Activated gamma-delta T cell (primary cell): ENCODE measurements at places on chromosomes 5 and 9.

DNA sequence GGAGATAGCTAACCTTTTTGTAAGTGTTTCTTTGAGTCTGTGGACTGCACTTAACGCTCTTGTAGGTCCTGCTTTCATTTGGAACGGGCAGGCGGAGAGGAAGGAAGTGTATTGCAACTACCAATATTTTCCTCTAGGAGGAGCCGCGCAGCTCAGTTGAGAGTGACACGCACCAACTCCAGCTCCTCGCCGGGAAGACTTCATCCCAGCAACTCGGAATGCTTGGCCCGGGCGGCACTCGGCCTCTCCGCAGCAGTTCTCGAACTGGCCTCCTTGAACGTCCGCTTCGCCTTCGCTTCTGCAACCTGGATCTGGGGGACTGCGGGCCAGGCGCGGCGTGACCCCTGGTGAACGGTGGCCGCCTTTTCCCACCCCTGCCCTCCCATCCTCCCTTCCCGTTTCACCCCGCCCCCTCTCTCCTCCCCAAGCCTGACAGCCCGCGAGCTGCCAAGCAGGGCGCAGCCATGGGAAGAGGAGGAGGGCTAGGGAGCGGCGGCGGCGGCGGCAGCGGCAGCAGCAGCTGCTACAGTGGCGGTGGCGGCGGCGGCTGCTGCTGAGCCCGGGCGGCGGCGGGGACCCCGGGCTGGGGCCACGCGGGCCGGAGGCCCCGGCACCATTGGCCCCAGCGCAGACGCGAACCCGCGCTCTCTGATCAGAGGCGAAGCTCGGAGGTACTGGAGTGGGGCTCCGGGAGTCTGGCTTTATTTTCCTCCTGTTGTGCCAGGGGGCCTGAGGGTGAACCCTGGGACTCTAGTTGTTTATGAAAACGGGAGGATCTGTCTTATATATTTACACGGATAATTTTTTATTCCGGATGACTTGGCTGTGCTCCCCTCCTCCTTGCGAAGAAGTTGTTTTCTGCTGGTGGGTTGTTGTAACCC is at the start of gene GHR:
GHR (plus strand) TSS at position 155 of the 881 bp plus-strand sequence. CDS start 142,436 bp downstream, outside the sequence.
- DNase-seq = no peak

DNA sequence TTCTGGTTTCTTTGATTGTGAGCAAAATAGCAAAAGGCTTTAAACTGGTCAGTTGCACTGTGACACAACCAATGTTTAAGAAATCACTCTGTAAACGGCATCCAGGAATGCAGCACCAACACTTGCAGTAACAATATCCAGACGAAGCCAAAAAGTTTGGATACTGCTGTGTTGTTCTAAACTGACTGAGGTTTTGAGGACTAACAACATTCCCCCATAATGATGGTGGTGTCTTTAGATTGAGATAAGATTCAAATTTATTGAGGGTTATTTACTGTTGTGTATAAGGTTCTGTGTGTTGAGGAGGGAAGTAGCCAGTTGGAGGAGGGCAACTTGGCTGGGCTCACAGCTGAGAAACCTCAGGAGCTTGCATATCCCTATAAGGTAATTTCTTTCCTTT is 353.6 kb downstream of the BNC2 start:
- no peak for DNase-seq

GRCh38 chr9:95605101-95605500 is 88.3 kb upstream of the PTCH1 start:
- DNase-seq = no peak

DNA sequence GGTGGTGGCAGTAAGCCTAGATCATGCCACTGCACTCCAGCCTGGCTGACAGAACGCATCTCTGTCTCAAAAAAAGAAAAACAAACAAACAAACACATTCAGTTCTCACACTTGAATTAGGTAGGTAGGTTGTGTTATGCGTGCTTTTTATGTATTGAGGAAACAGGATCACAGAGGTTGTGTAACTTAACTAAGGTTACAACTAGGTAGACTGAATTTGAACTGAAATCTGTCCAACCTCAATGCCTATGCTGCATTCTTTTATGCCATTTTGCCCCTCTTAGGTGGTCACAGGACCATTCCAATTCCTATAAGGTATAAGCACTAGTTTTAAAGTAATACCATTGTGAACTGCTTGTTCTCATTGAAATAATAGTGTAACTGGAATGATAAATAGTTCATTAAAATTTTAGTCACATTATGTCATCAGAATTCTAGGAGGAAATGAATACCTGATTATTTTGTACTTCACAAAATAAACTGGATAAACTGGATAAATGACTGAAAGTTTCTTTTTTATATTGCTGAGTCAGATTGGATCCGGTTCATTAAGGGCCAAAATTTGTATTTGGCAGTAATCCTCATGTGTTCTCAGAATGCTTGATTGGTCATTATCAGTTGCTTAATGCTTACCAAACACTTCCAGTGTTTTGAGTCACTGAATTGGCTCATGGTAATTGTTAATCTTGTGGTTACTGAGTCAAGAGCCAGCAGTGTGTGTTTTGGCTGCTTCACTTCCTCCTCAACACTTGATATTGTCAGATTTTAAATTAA is 7.1 kb downstream of the UBAP1 start:
- DNase-seq = no peak

- DNase-seq = no peak
Observed at GRCh38 chr5:80346055-80346454, 26.3 kb downstream of the SPZ1 start.

- no peak for DNase-seq
Observed at GRCh38 chr5:92206681-92207080, 823.6 kb upstream of the ARRDC3 start.

GRCh38 chr5:30108051-30108450 is 1085.4 kb upstream of the CDH6 start:
- DNase-seq = no peak

GRCh38 chr5:10673407-10673806 is 87.6 kb downstream of the DAP start:
- DNase-seq = no peak

DNA sequence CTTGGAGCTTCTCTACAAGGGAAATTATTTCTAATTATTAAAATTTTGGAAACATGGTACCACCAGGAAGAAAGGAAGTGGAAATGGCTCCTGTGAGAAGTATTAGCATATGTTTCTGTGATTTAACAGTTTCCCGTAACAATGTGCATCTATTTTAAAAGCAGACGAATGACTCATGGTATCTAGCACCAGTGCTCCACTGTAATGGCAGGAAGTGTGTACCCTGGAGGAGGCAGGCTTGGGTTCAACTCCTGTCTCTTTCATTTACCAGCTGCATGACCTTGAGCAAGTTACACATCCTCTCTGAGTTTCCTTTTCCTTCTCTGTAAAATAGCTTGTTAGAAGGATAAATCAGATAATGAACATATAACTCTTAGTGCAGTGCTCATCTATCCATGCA is 41.0 kb upstream of the ANGPTL2 start:
- DNase-seq = no peak

DNA sequence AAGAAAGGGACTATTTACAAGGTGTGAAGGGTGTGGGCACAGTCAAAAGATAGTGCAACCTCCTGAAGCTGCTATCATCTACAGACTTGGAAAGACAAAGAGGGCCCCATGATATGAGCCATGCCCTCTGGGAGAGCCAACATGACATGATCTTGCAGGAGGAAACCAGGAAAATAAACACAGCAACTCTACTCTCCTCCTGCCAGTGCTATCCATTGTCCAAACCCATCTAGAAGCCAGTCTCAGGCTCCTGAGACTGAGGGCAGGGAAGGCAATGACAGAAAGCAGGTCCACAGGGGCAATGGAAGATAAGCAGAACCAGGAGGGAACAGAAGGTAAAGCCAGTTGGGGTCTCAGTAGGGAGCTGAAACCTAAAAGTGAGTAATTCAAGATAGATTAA is 37.1 kb downstream of the PLPP1 start:
- no peak for DNase-seq

DNA sequence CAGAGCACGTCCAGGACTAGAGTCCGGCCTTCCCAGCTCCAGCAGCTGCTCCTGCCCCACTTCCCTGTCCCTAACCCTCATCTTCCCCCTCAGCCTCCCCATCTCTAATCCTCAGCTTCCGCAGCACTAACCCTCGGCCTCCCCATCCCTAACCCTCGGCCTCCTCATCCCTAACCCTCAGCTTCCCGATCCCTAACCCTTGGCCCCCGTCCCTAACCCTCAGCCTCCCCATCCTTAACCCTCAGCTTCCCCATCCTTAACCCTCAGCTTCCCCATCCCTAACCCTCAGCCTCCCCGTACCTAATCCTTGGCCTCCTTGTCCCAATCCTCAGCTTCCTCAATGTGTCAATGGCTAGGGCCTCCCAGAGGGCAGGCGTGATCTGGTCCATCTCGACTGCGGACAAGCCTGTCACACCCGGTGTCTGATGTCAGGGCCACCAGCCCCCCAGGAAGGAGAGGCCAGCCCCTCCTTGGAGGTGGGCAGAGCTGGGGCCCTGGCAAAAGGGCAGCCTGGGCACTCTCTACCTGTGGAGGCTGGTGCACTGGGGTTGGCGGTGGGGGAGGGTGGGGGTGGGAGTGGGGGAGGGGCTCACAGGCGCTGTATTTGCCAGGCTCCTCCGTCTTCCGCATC is 1.4 kb downstream of the OBP2B start:
- DNase-seq = no peak

GRCh38 chr9:89591274-89592212 is 13.3 kb upstream of the GADD45G start:
- DNase-seq = no peak

- no peak for DNase-seq
Observed at GRCh38 chr5:172664018-172664417, 23.0 kb downstream of the NEURL1B start.

- no peak for DNase-seq
Observed at GRCh38 chr9:125750627-125751011, 3.4 kb downstream of the PBX3 start.

DNA sequence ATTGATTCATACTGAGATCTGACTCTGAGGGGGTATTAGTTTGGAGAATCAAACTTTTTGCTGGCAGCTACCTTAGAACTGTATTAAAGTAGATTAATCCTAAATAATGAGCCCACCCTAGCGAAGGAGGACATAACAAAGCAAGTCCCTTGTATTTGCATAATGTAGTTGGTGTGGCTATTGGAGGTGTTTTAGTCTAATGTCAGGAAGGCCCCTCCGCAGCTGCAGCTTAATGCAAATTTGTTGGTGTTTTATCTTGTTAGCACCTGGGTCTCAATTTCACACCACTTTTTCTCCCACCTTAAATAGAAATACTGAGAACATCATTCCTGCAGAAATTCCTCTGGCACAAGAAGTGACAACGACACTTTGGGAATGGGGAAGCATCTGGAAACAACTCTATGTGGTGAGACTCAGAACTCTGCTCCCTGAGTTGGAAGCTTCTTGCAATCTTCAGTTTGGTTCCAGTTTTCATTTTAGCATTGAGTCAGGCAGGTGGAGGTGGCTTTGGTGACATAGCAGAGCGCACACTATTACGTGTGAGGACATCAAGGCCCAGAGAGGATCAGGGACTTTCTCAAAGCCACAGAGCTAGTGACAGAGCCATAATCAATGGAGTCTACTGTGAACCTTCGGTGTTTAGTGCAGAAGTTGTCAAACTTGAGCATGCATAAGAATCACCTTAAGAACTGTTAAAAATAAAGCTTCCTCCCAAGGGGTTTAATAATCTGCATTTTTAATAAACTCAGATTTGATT is 33.9 kb downstream of the DOCK2 start:
- DNase-seq = no peak

- no peak for DNase-seq
Observed at GRCh38 chr5:142637871-142638270, 48.0 kb downstream of the FGF1 start.

DNA sequence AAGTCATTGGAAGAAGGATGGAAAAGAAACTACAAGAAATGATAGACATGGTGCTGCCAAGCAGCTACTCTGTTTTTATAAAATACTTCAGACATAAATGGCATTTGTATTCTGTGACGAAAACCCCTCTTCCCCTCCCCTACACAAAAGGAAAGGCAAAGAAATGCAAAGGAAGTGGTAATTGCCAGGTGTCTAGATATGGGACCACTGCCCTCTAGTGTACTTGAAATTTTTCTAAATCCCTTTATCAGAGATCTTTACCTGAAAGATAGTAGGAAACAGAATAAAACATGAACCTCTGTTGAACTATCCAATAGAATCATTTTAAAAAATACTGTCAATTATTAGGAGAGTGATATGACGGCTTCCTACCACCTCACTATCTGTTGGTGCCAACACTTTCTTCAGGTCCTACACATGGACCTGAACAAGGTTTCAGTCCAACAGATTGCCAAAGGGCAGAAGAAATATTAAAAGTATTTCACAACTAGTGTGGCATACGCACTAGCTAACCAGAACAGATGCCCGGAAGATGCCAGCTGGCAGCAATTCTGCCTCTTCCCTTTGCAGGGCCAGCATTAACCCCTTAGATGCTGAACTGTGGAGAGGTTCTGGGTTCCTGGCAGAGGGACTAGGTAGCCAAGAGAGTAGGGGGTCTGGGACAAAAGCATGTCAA is 104.1 kb downstream of the TSSK1B start:
- DNase-seq = no peak

DNA sequence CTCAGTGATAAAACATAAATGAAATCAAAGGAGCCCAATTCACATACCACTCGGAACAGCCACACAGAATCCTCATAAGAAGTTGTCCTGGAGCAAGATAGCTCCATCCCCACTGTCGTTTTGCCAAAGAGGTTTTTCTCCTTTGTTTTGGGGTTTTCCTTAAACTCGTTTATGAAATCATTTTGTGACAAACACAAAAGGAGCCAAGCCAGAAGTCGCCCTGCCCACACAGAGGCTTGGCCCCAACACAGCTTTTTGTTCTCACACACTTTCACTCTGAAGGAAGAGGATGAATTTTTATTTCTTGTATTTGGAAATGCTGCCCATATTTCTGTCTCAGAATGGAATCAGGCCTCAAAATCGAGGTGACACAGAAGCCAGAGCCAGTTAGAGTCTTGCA is 113.4 kb downstream of the HSD17B3 start:
- no peak for DNase-seq
